ENCODE measurements at places on chromosomes 11 and 22.

- no peak for DNase-seq
Observed at GRCh38 chr11:24064309-24064903, 432.4 kb upstream of the LUZP2 start.

DNA sequence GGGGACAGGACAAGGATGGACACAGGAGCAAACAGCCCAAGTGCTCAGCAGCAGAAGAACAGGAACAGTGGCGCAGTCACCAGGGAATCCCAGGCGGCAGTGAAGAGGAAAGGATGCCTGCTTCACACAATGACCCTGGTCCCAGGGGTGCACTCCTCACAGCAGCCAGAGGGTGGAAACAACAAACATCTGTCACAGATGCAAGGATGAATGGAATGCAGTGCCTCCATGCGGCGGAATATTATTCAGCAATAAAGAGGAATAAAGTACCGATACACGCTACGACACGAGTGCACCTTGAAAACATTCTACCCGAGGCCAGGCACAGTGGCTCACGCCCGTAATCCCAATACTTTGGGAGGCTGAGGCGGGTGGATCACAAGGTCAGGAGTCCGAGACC is 12.7 kb downstream of the CSNK1E start:
- DNase-seq = no peak

DNA sequence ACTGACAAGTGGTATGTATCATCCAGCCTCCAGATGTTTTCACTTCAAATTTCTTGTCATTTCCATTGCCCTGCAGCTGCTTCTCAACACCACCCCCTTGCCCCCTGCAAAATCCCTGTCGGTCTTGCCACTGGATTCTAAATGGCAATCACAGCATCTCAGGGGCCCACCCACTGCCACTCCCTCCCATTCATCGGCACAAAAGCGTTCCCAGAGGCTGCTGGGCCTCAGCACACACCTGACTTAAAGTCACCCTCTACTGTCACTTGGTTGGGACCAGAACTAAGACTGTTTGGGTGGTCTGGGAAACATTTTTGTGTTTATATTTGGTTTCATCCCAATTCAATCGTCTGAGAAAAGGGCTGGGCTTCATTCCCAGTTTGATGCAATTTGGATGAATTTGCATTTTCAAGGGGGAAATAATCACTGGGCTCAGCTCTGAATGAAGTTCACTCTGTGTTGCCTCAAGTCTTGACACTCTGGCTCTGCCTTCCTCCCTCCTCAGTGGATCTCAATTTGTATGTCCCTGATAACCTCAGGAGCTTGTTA is 27.1 kb downstream of the SYT13 start:
- DNase-seq = no peak

GRCh38 chr11:119571311-119571710 is 148.3 kb upstream of the THY1 start:
- no peak for DNase-seq

- DNase-seq = no peak
Observed at GRCh38 chr22:29870574-29870973, 12.4 kb upstream of the MTMR3 start.

GRCh38 chr22:40612291-40612751 is 24.2 kb downstream of the MRTFA start:
- DNase-seq = no peak

GRCh38 chr22:43811777-43812148 is 342 bp downstream of the EFCAB6 start:
- no peak for DNase-seq

- DNase-seq = no peak
Observed at GRCh38 chr11:721741-722345, 15.8 kb downstream of the EPS8L2 start.

DNA sequence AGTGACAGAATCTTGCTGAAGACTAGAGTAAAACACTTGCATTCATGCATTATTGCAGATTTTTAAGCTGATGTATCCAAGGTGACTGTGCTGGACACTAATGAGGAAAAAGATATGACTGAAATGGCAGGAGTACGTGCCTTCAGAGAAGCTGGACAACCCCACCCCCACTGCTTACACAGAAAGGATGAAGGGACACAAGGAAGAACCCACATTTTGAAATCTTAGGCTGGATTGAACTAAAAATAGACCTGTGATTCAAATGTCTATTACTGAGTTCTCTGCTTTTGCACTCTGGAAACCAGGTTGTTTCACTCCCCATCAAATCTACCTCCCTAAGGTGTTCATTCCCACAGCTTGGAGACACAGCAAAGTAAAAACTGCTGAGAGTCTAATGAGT is 117.1 kb downstream of the KCNC1 start:
- DNase-seq = no peak

DNA sequence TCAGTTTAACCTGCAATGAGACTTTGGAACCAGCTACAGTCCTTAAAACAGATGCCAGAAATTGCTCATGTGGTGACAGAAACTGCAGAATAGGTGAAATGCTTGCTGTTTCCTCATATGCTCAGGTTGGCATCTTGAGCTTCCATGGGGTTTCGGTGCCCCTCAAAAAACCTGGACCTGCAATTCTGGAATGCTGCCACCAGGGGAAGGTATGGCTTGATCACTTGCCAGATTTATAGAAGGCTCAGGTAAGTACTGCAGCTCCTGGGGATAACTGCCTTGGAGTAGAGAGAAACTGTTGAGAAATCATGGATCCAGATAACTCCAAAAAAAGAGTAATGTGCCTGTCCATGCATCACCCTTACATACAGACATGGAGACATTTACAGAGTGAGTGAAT is 113.0 kb downstream of the CTTN start:
- no peak for DNase-seq

GRCh38 chr11:17765356-17766072 is 30.9 kb downstream of the KCNC1 start:
- no peak for DNase-seq

- no peak for DNase-seq
Observed at GRCh38 chr11:134801570-134801969, 389.5 kb upstream of the B3GAT1 start.

GRCh38 chr22:31726692-31727091 is 23.2 kb downstream of the PRR14L start:
- DNase-seq = no peak

GRCh38 chr22:49660321-49660720 is 167.4 kb downstream of the BRD1 start:
- no peak for DNase-seq

- no peak for DNase-seq
Observed at GRCh38 chr11:5107285-5107684, 30.9 kb downstream of the OR52A5 start.

DNA sequence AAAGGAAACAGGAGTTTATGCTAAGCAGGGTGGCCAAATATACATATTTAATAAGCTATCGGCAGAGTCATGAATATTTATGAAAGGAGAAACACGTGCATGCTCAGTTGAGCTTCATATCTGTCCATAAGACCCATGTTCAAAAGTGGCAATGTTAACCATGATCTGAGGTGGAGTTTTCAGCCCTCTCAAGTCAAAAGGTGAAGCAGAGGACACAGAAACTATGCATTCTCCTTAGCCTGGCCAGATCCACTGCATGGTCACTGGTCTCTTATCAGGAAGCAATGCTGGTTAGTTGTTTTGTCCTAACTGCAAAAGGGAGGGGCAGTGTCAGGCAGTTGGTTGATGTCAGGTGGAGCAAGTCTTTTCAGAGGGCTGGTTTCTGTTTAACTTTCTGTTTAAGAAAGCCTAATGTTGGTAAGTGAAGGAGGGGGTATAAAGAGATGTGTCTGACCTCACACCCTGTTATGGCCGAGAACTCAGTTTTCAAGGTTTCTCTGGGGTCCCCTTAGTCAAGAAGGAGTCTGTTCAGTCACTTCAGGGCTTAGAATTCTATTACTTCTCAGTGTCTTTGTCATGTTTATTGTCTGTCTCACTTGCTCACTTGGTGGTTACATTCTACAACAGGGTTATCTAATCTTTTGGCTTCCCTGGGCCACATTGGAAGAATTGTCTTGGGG is 5.5 kb upstream of the SELENOH start:
- no peak for DNase-seq

GRCh38 chr11:7974668-7975067 is 9.4 kb upstream of the NLRP10 start:
- no peak for DNase-seq

DNA sequence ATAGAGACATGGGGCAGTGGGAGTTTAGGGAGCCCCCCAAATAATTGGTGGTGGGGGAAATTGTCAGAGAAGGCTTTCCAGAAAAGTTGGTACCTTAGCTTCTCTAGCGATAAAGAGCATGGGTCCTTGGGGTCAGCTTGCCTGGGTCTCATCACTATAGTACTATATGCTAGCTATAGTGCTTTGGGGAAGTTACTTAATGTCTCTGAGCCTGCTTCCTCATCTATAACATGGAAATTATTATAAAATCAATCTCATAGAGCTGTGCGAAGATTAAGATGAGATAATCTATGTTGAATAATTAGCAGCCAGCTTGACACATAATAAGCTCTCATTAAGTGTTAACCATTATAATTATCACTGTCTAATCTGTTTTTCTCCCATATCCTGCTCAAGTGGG is 41.2 kb downstream of the STIM1 start:
- DNase-seq = no peak

- no peak for DNase-seq
Observed at GRCh38 chr11:73969991-73970800, 12.4 kb downstream of the UCP2 start.

- DNase-seq = no peak
Observed at GRCh38 chr11:44950625-44951476, at the start of gene TP53I11. Gene TP53I11, minus strand, starts transcription at chr11:44950883. Its CDS starts 12,548 bp downstream, at chr11:44938335.

- DNase-seq = no peak
Observed at GRCh38 chr11:62157603-62158002, 32.4 kb upstream of the SCGB1D1 start.

GRCh38 chr11:92556431-92556830 is 331.8 kb downstream of the FAT3 start:
- no peak for DNase-seq

- DNase-seq = no peak
Observed at GRCh38 chr11:65486570-65487466, 12.0 kb upstream of the MALAT1 start.

- DNase-seq = no peak
Observed at GRCh38 chr11:18419040-18419439, 6.9 kb downstream of the LDHC start.

DNA sequence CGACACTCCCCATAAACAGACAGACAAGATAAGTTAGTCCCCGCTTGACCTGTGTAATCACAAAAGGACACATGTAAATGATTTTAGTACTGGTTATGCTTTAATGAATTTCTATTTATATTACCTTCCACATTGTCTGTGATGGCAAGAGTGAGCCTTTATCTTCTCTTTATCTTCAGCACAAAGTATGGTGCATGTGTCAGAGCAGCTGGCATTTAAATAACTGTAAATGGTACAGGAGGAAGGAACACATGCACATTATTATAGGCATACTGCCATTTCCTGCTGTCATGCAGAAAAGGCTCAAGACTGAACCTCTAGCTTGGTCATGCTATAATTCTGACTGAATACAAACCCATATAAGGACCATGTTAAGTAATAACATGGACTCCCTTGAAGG is 1342.7 kb upstream of the TENM4 start:
- no peak for DNase-seq

DNA sequence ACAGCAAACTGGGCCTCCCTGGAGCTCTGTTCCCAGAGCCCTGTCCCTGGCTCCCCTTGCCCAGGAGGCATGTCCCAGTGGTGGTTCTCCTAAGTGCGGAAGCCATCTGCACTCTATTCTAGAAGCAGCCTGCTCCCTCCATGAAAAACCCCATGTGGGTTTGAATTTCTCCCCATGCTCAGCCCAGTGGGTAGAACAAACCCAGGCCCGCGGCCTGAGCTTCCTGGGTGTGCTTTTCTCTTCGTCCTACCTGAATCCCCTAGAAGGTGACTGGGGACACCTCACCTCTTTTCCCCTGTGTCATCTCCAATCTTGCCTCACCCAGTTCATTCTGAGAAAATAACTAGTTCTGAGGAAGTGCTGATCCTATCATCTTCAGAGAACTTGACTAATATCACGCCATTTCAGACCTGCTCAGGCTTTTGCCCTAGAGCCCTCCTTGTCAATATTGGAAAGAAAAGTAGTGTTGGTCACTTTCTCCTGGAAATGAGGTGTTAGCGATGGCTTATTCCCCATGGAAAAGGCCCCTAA is 15.9 kb downstream of the IL10RA start:
- no peak for DNase-seq

GRCh38 chr11:11620173-11620920 is 1.5 kb downstream of the GALNT18 start:
- DNase-seq = no peak

DNA sequence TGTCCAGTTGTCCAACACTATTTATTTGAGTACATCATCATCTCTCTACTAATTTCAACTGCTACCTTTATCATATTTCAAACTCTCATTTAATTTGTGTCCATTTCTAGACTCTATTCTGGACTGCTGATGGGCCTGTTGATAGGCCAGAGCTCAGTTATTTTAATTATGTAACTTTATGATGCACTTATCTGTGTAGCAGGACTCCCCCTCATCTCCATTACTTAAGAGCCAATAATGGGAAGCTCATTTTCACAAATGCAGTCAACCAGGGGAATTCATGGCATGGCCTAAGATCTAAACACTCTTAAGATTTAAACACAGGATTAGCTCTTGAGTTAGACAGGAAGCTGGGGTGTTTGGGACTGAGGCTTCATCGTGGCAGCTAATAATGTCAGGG is 21.4 kb downstream of the KCNQ1OT1 start:
- no peak for DNase-seq

GRCh38 chr11:125080531-125080911 is 17.4 kb downstream of the SLC37A2 start:
- no peak for DNase-seq

GRCh38 chr11:76694664-76695063 is 24.1 kb upstream of the LRRC32 start:
- no peak for DNase-seq

DNA sequence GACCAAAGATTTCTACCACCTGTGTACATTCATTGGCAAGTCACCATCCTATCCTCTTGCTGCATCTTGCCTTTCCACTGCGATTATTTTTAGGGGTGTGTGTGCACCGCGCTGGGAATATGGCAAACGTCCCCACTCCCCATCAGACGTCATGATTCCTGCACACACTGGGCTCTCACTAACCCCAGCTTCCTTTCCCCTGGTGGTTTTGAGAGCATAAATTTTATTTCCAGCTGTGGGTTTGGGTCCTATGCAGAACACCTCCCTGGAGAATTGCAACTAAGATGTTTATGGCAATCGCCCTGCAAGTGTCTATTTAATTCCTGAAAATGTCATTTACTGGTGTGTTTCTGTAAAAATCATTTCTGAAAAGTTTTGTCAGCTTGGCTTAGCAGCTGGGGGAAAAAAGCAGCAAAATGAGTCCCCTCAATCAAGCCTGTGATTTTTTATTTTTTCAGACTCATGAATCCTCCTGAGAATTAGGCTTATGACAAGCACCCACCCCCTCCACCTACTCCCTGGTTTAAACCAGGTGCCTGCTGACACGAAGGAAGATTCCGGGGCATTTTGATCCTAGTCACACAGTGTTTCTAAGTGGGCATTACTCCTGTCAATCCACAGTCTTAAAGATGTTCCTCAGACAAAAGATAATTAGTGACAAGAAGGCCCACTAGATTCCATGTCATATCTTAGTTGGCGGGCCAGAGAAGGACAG is 23.8 kb downstream of the UPB1 start:
- no peak for DNase-seq

GRCh38 chr11:134322553-134322952 is 9.2 kb upstream of the GLB1L2 start:
- DNase-seq = no peak

GRCh38 chr11:32290783-32291182 is 144.6 kb downstream of the WT1 start:
- no peak for DNase-seq

GRCh38 chr11:107301878-107302277 is 155.7 kb downstream of the CWF19L2 start:
- no peak for DNase-seq

All from thoracic aorta (tissue), 2 donors.